ENCODE measurements at places on chromosomes 6 and 20. TPM values are rescaled to one million over a fixed set of nuclear protein-coding genes. Genes with fewer than 3 reads are reported as not detected.

DNA sequence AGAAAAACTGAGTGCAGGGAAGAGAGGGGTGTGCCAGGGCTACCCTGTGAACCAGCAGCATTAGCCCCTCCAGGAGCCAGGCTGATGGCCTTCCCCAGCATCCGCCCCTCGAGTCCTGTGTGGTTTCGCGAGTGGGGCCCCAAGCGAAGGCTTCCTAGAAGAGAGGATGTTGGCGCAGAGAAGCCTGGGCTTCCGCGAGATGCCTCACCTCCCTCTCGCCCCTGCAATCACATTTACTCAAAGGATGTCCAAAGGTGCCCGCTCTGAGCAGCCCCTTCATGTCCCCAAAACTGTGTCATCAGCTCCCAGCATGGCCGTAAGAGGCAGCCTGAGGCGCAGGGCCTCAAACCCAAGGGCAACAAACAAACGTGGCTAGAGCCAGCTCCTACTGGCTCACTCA lies 111.7 kb downstream of the PREX1 start:
- H3K4me3 ChIP-seq, result no peak overlapping the region
- H3K27ac ChIP-seq, result no peak overlapping the region
- H3K36me3 ChIP-seq, result no peaks in the 10 kb centered on the region
- peaks cover 4% of the 10 kb centered on the region for H3K27me3 ChIP-seq
- H3K4me1 ChIP-seq, result no peaks in the 10 kb centered on the region
- DNase-seq, result no peak

Gene SMIM28
- not detected for total RNA-seq

- peak overlapping the region; percentile 6 for H3K27ac ChIP-seq
- no peaks in the 10 kb centered on the region for H3K27me3 ChIP-seq
- DNase-seq, result peak; percentile 29
- no peak overlapping the region for H3K4me3 ChIP-seq
- H3K4me1 ChIP-seq, result peaks cover 8% of the 10 kb centered on the region
Observed at GRCh38 chr6:130995783-130996447, 67.1 kb downstream of the EPB41L2 start.

GRCh38 chr6:24060982-24061754 lies 64.8 kb upstream of the NRSN1 start:
- H3K36me3 ChIP-seq, result no peaks in the 10 kb centered on the region
- H3K27me3 ChIP-seq, result no peaks in the 10 kb centered on the region
- no peak for DNase-seq
- no peaks in the 10 kb centered on the region for H3K4me1 ChIP-seq

Gene SLC17A2
- not detected for total RNA-seq

GRCh38 chr20:44019638-44020335 lies 105.1 kb downstream of the TOX2 start:
- DNase-seq, result peak; percentile 23
- H3K27ac ChIP-seq, result no peak overlapping the region
- peaks cover 13% of the 10 kb centered on the region for H3K4me1 ChIP-seq
- no peaks in the 10 kb centered on the region for H3K36me3 ChIP-seq
- no peaks in the 10 kb centered on the region for H3K27me3 ChIP-seq

- H3K27me3 ChIP-seq, result no peaks in the 10 kb centered on the region
- no peak overlapping the region for H3K4me3 ChIP-seq
- no peak for DNase-seq
- H3K36me3 ChIP-seq, result no peaks in the 10 kb centered on the region
- H3K27ac ChIP-seq, result no peak overlapping the region
Observed at GRCh38 chr6:92259171-92259570, 1160.2 kb downstream of the EPHA7 start.

DNA sequence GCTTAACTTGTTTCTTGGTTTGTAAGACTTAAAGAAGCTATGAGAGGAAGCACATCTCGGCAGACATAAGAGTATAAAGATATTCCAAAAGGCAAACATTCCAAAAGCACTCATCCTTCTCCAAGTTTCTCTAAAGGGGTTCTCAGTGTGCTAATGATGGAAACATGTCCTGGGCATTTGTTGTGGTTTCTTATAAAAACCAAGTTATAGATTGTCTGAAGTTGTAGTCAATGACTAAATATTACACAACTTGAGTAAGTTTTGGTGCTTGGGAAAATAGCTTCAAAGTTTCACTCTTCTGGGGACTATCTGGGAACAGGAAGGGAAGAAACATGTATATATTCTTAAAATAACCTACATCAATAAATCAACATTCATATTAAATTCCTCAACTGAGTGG lies 128.3 kb upstream of the TBX18 start:
- H3K36me3 ChIP-seq, result no peaks in the 10 kb centered on the region
- H3K4me1 ChIP-seq, result no peaks in the 10 kb centered on the region
- H3K27me3 ChIP-seq, result no peaks in the 10 kb centered on the region
- no peak overlapping the region for H3K27ac ChIP-seq
- no peak overlapping the region for H3K4me3 ChIP-seq
- no peak for DNase-seq

- peaks cover 9% of the 10 kb centered on the region for H3K36me3 ChIP-seq
- H3K4me3 ChIP-seq, result no peak overlapping the region
- peaks cover 25% of the 10 kb centered on the region for H3K4me1 ChIP-seq
- DNase-seq, result no peak
Observed at GRCh38 chr6:117506907-117507306, 24.4 kb downstream of the DCBLD1 start.

GRCh38 chr6:36841756-36842155 lies 2.5 kb upstream of the CPNE5 start:
- no peak for DNase-seq
- H3K27ac ChIP-seq, result no peak overlapping the region
- no peaks in the 10 kb centered on the region for H3K36me3 ChIP-seq

GRCh38 chr6:43077981-43078511 lies 1.9 kb downstream of the PTK7 start:
- peak overlapping the region; percentile 77 for H3K27ac ChIP-seq
- H3K4me1 ChIP-seq, result peaks cover 31% of the 10 kb centered on the region
- H3K4me3 ChIP-seq, result peak overlapping the region; percentile 76
- DNase-seq, result peak; percentile 67
- no peaks in the 10 kb centered on the region for H3K27me3 ChIP-seq

Gene MTFR2
- total RNA-seq, result 0.72 TPM

- H3K27me3 ChIP-seq, result no peaks in the 10 kb centered on the region
- H3K27ac ChIP-seq, result peak overlapping the region; percentile 68
- H3K36me3 ChIP-seq, result no peaks in the 10 kb centered on the region
- H3K4me3 ChIP-seq, result no peak overlapping the region
- DNase-seq, result peak; percentile 97
- H3K4me1 ChIP-seq, result peaks cover 25% of the 10 kb centered on the region
Observed at GRCh38 chr6:1667012-1667804, 57.5 kb downstream of the FOXC1 start.

DNA sequence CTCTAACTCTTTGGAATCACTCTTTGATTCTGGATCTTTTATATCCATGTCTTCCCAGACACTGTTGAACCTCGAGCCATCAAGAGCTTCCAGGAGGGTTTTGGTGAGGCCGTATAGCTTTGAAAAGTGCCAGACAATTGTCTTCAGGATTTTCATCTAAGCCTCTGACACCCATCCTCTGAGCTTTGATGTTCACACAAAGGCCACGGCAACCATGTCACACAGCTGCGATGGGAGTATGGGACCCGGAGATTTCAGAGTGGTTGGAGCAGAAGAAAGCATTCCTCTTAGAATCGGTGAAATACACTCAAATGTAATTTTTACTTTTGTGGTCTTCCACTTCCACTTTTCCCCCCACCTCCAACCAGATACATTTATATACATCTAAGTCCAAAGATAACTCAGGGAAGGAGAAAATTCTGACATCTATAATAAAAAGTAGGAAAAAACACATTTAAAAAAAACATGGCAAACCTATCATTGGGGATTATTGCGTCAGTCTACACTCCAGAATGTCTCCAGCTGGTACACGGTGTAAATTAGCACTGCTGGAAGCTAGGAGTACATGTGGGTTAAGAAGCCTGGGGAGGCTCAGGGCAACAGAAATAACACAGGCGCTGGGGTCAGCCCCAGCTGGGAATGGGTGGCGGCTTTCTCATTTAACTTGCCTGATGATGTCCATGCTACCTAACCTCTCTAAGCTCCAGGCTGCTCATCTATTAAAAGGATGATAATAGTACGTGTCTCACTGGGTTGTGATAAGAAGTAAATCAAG lies 92.7 kb downstream of the LY86 start:
- peaks cover 2% of the 10 kb centered on the region for H3K4me1 ChIP-seq
- no peaks in the 10 kb centered on the region for H3K36me3 ChIP-seq
- no peak for DNase-seq
- no peak overlapping the region for H3K4me3 ChIP-seq
- H3K27me3 ChIP-seq, result peaks cover 10% of the 10 kb centered on the region

DNA sequence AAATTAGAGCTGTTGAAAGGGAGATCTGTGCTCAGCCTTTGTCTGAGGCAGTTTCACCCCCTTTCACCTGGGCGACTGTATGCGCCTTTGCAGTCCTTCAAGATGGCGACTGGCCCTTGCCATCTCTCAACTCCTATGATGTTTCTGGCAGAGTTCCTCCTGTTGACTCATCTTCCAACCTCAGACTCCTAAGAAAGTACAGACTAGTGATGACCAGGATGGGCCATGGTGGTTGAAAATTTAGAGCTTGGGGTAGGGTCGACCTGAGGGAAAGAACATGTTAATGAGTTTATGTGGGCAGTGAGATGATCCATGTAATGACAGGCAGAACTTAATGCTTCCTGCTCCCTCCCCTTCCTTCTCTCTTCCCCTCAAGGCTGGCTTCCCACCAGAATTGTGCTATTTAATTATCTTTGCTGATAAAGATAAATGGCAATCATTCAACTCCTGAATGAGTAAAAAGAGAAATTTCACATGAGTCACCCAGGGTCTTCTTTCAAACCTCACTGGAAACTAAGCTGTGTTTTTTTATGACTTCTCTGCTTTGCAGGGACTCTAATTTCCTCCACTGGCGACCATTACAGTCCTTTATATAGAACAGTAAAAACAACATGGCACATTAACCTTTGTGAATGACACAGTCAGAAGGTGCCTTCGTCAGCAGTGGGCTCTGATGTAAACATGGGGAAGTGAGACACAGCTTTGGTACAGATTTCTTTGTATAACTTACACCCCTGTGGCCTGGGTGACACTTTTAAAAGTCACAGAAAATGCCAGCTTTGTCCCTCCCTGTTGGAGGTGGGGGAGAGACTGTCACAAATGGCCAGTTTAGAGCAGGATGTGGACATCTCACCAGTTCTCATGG lies 103.5 kb downstream of the SCP2D1 start:
- H3K4me1 ChIP-seq, result no peaks in the 10 kb centered on the region
- no peaks in the 10 kb centered on the region for H3K27me3 ChIP-seq
- no peak overlapping the region for H3K27ac ChIP-seq
- DNase-seq, result no peak

GRCh38 chr20:10793766-10794165 lies 120.0 kb upstream of the JAG1 start:
- H3K36me3 ChIP-seq, result no peaks in the 10 kb centered on the region
- H3K4me3 ChIP-seq, result no peak overlapping the region
- H3K4me1 ChIP-seq, result peaks cover 2% of the 10 kb centered on the region
- no peak for DNase-seq

Gene HLA-DMB
- 0.28 TPM for total RNA-seq

GRCh38 chr6:113447088-113447831 lies 409.9 kb upstream of the MARCKS start:
- H3K4me1 ChIP-seq, result peaks cover 1% of the 10 kb centered on the region
- no peak overlapping the region for H3K4me3 ChIP-seq
- no peak overlapping the region for H3K27ac ChIP-seq
- H3K27me3 ChIP-seq, result no peaks in the 10 kb centered on the region
- no peaks in the 10 kb centered on the region for H3K36me3 ChIP-seq

DNA sequence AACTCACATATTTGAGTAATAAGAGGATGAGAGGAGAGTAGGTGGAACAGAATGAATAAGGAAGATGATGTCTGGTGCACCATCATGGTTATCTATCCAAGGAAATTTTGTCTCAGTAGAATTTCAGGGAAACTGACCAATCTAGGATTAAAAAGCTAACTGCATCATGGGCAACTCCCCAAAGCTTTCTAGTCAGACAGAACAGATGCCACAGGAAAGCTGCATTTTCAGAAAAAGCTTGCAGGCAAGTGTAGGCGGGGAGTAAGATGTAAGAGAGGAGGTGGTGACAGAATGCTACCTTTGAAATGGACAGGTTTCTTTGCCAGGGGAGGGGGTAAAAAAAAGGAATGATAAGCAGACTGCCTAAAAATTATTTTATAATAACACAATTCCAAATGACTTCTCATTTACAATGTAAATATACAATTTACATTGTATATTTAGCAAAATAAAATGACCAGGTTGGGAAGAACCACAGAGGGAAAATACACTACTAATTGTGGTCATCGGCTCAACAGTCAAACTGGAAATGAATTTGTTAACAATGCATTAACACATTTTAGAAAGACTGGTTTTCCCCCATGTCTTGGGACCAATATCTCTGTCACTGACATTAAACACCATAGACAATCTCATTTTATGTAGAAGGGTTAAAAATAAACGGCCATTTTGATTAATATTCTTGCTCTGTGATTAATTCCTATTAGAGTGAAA lies 15.1 kb downstream of the NHSL1 start:
- no peak overlapping the region for H3K27ac ChIP-seq
- H3K4me1 ChIP-seq, result peaks cover 3% of the 10 kb centered on the region
- no peaks in the 10 kb centered on the region for H3K36me3 ChIP-seq
- H3K4me3 ChIP-seq, result no peak overlapping the region

DNA sequence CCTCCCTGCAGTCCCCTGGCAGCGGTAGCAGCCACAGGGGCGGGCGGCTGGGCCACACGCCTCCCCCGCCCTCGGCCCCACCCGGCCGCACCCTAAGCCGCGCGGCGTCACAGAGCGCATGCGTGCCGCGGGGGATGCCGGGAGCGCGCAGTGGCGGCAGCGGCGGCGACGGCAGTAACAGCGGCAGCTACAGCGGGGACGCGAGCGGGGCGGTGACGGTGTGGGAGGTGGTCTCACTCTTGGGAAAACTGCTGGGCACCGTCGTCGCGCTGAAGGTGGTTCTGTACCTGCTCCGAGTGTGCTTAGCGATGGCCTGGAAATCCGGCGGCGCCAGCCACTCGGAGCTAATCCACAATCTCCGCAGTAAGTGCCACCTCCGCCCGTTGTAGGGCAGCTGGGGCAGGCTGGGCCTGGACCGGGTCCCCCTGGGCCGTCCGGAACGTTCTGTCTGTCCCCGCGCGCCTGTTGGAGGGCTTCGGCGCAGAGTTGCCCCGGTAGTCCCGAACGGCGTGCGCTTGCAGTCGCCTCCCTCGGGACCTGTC lies at the start of gene PCMT1:
Gene PCMT1 (plus strand): TSS at position 148 of the 542 bp plus-strand sequence. CDS start 161 bp downstream, at position 309.
- peak within 1 kb of the TSS; percentile 91 for H3K27ac ChIP-seq
- H3K4me3 ChIP-seq, result peak within 1 kb of the TSS; percentile 93
- H3K4me1 ChIP-seq, result no peaks in the 10 kb centered on the region
- no peaks in the 10 kb centered on the region for H3K36me3 ChIP-seq

Gene FAM184A
- total RNA-seq, result not detected

Gene TTBK1
- under 0.01 TPM for total RNA-seq

Gene SLC35F1
- total RNA-seq, result not detected

Gene GCNT2
- 0.90 TPM for total RNA-seq

DNA sequence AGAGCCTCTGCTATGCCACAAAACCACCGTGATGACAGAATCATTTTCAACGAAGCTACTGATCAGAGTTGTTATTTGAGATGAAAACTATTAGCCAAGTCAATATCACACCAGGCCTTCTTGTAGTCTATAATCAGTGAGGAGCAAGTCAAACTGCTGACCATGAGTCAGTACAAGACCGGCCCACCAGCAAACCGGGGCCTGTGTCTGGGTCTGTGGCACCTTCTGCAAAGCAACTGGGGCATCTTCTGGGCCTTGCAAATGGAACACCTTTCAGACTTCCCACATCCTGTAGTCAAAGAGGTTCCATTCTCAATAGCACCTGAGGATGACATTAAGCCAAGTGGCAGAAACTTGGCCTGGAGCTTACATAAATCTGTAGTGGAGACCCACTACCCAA lies 38.5 kb downstream of the CPXM1 start:
- no peaks in the 10 kb centered on the region for H3K4me1 ChIP-seq
- H3K27me3 ChIP-seq, result peaks cover 11% of the 10 kb centered on the region
- H3K4me3 ChIP-seq, result no peak overlapping the region
- H3K27ac ChIP-seq, result no peak overlapping the region
- no peaks in the 10 kb centered on the region for H3K36me3 ChIP-seq
- DNase-seq, result no peak

Data from IMR-90 (cell line).